Caki2 (cell line): ENCODE measurements at places on chromosomes 3 and 15. TPM values are rescaled to one million over a fixed set of nuclear protein-coding genes. Genes with fewer than 3 reads are reported as not detected.

DNA sequence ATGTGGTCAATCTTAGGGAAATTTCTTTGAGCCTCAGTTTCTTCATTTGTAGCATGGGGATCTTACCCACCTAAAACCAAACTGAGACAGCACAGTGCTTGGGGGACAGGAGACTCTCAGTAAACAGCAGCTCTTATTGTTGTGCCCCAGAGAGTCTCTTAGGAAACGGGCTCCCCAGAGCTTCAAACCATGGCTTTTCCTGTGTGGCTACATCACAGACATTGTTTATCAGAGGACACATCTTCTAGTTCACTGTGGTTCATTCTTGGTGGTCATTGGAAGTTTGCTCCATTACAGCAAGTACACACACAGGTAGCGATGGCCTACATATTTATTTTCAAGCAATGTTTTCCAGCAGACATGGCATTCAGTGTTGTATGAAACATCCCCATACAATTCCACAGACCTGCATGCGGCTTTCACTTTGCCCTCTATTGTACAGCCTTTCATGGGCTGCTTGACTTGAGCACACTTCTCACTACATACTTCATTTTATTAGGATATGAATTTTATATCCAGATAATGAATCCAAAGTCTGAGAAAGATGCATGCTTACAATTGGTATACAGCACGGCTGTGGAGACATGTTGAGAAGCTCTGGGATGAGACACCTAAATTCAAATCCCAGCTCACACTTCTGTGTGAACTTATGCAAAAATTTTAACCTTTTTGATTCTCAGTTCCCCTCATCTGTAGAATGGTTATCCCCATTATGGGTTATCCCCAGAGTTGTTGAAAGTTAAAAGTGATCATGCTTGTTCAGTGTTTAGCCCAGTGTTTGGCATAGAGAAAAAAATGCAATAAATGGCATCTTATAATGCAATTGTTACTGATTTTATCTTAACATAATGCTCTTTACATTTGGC, 84.8 kb upstream of the ICE2 start:
- no peak for DNase-seq

GRCh38 chr3:126030455-126030854, 53.5 kb downstream of the SLC41A3 start:
- no peak for DNase-seq

DNA sequence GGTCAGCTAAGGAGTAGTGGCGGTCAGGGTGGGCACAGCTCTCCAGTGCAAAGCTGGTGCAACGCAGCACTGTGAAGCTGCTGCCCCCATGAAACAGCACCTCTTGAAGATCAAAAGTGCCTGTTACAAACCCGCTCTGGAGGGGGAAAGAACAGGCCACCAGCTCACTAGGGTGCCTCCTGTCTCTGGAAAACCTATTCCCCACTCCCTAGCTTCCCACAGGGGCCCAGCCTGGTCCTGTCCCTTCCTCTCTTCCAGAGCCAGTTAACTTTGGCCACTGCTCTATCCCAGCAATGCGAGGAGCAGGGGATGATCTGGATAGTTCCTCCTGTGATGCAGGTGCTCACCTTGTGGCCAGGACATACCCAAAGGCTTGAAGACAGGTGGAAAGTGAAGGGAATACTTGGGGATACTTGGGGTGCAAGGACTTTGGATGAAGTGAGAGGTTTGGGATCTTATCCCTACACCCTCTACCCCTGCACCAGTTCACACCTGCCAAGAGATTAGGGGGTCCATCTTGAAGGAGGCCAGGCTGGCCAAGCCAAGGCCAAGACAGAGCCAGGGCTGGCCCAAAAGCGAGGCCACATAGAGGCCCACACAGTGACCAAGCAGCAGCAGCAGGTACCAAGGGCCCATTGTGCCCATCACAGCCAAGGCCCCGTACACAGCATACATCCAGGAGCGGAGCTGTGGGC, 4.2 kb downstream of the HHATL start:
- no peak for DNase-seq

DNA sequence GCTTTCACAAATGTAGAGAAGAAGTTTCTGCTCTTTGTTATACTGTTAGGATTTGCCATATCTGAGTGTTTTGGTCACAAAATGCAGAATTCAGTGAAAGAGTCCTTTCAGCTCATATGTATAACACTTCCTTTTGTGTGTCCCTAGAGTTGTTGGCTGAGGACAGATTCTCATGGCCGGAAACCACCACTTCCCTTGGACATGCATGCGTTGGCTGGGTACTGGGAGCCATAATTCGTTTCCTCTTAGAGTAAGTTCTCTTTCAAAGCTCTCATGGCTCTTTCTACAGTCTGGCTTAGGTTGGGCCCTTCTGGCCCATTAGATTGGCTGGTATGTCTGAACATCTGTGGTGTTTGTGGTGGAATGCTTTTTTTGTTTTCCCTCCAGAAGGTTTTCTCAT, 298.5 kb downstream of the DIPK2A start:
- no peak for DNase-seq

GRCh38 chr3:172106989-172107388, 67.6 kb downstream of the FNDC3B start:
- no peak for DNase-seq

- no peak for DNase-seq
Measured at GRCh38 chr3:59072681-59073080, 22.9 kb upstream of the CFAP20DC start.

GRCh38 chr15:92915766-92916435, 15.8 kb downstream of the CHD2 start:
- peak; percentile 77 for DNase-seq

- DNase-seq, result peak; percentile 77
Measured at GRCh38 chr3:177420651-177421480, 223.6 kb upstream of the TBL1XR1 start.

DNA sequence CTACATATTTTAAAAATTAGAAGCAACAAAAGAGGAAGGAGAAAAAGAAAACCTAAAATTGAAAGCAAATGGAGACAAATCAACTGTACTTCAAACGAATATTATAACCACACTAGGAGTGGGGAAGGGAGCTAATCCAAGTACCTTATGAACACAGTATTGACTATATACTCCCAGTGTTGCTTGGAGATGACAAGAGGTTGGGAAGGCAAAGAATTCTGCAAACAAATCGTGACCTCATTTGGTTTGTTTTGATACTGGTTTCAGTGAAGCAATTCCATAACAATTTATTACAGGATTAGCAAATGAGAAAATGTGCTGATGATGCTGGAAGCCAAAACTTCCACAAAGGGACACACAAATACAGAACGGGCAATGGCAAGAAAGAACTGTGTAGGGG, 268.1 kb downstream of the ULK4 start:
- no peak for DNase-seq

DNA sequence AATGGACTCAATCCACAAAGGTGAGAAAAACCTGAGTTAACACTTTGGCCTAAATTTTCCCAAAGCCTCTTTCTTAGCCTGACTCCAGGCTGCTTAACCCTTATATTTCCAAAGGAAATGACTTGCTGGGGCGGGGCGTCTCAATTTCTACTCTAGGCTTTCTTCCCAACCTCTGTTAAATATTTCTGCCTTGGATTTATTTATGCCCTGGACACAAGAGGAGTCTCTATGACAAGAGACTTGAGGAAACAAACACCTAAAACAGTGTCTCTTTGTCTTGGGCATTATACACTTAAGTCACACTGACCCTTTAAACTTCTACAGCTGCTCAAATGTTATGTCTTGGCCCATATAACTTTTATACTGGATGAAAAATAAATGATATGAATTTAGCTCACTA, 28.3 kb upstream of the AP4E1 start:
- DNase-seq, result no peak

DNA sequence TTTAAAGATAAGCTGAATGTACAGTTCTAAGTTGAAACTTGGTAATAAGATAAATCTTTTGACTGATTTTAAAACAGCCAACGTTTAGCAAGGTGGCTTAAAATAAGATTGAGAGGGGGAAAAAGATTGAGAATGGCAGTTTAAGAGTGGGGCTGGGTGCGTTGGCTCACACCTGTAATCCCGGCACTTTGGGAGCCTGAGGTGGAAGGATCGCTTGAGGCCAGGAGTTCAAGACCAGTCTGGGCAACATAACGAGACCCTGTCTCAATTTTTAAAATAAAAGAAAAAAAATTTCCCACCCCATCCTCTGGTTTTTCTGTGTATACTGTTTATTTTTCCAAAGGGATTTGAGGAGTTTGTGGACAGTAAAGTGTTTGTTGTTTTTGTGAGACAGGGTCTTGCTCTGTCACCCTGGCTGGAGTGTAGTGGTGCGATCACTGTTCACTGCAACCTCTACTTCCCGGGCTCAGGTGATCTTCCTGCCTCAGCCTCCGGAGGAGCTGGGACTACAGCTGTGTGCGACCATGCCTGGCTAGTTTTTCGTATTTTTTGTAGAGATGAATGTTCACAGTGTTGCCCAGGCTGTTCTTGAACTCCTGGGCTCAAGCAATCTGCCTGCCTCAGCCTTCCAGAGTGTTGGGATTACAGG, 3.0 kb downstream of the MAPK6 start:
- DNase-seq, result peak; percentile 33

EFCC1 gene
- total RNA-seq, result not detected in 2 replicates
